ENCODE measurements at places on chromosomes 11 and 22.

GRCh38 chr11:80827781-80828180 is 1387.0 kb upstream of the TENM4 start:
- DNase-seq: no peak

DNA sequence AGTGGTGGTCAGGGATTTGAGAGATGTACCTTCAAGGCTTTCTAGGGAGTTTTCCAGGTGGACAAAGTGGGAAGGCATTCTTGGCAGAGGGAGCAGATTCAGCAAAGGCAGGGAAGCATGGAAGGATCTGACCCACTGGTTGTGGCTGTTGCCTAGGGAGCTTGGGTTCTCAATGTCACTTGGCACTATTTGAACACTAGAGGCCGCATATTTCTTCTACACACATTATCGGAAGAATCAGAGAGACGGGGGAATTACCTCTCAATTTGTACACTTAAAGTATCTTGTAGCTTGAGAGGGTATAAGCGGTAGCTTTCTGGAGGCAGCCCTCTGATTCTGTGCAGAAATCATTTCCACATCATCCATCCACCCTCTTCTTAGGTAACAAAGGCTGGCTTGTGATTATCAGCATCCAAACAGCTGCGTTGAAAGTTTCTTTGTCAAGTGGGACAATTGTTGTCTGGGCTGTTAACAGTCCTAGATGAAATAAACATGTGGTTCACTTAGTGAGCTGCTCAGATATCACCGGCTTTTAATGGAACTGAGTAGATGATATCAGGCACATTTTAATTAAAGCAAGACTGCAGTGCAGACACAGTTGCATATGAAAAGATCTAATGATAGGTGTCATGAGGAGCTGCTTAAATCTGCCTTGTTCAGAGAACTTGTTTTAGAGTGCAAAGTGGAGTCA is 2.6 kb downstream of the NELL1 start:
- peak; percentile 79 for DNase-seq

DNA sequence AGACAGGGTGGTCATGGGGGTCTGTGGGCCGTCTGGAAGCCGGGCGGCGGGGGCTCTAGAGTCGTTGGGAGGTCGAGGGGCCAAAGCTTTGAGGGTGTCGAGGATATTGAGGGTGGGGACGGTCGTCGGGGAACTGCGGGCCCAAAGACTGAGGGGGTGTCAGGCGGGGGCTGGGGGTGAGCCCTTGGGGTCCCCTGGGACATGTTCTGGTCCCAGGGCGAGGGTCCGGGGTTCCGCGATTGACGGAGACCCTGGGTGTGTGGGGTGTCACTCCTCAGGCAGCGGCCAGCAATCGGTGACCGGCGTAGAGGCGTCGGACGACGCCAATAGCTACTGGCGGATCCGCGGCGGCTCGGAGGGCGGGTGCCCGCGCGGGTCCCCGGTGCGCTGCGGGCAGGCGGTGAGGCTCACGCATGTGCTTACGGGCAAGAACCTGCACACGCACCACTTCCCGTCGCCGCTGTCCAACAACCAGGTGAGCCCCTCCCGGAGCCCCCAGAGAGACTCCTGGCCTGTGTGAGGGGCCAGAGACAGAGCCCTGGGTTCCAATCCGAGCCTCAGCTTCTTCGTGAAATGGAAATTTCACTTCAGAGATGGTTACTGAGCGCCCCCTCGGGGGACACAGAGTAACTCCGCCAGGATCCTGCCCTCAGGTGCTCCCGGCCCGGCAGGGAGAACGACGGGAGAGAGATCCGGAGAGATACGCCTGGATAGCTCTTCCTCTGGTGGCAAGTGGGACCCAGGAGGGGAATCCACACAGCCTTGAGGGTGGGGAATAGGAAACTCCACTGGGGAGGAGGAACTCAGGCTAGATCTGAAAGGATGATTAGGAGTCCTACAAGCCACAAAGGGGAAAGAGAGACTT is 714 bp downstream of the SDF2L1 start:
- peak; percentile 75 for DNase-seq

DNA sequence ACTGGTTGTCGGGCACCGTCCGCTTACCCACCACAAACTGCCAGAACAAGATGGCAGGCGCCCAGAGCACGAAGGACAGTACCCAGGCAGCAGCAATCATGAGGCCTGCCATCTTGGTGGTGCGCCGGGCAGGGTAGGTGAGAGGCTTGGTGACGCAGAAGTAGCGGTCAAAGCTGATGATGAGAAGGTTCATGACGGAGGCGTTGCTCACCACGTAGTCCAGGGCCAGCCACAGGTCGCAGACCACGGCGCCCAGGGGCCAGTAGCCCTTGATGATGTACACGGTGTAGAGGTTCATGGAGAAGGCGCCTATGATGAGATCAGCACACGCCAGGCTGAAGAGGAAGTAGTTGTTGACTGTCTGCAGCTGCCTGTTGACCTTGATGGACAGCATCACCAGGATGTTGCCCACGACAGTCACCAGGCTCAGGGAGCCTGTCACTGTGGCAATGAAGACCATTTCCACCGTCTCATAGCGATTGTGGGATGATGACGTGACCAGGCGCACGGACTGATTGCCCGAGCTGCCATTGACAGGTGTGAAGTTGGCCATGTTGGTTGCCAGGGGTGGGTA is 4.6 kb downstream of the MDK start:
- no peak for DNase-seq

DNA sequence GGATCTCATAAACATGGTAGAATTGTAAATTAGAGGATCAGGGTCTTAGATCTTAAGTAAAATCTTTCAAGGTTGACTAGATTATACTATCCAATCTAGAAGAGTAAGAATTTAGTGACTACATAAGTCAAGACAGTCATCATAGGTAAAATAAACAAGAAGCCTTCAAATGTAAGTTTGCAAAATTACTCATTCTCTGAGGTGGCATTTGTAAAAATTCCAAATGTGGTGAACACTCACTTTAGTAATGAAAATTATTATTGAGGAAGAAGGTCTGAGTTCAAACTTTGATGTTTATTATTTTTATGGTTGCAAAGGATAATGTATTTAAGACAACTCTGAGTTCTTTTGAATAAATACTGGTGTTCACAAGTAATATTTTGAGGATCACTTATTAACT is 4.6 kb downstream of the HYLS1 start:
- no peak for DNase-seq

- no peak for DNase-seq
Measured at GRCh38 chr11:118876286-118876685, 7.4 kb upstream of the CXCR5 start.

DNA sequence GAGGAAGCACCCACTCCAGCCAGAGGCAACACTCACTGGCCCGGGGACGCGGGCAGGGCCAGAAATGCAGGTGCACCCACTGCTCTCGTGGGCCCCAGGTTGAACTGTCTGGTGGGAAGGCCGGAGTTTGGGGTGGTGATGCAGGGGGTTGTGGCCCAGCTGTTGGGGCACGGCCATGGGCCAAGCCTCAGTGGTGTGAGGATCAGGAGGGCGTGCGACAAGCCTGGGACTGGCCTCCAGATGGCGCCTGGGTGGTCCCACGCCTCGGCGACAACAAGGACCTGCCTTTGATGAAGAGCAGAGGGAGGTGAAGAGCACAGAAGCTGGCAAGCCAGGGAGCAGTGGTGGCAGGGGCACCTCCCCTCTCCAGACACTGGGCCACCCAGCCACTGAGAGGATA is 240.8 kb downstream of the BRD1 start:
- DNase-seq: no peak

- peak; percentile 19 for DNase-seq
Measured at GRCh38 chr11:43944761-43945311, 2.4 kb downstream of the C11orf96 start.

GRCh38 chr11:75270896-75271418 is 30.4 kb downstream of the TPBGL start:
- DNase-seq: peak; percentile 4

Measured in NCI-H2081 (cell line).